Renal cortex interstitium (tissue), 15 donors: ENCODE measurements at places on chromosomes 12 and 14. TPM values are rescaled to one million over a fixed set of nuclear protein-coding genes. Genes with fewer than 3 reads are reported as not detected.
A peak's percentile ranks its signal among the peaks of the same experiment; 100 is the strongest.

Gene HCAR3
- polyA plus RNA-seq: 0.26 TPM

Gene SLC7A7
- polyA plus RNA-seq: 125 TPM

Gene TEX22
- 3.9 TPM for polyA plus RNA-seq

Gene HOTAIR
- polyA plus RNA-seq: 3.0 TPM

Gene ASCL1
- 0.22 TPM for polyA plus RNA-seq

Gene TSPAN11
- 5.5 TPM for polyA plus RNA-seq

Gene NAV3
- 8.9 TPM for polyA plus RNA-seq

Gene SLCO1A2
- 0.33 TPM for polyA plus RNA-seq

Gene TAS2R20
- 4.0 TPM for polyA plus RNA-seq

GRCh38 chr12:122894193-122895121 lies 1.5 kb downstream of the VPS37B start:
- no peak for DNase-seq

DNA sequence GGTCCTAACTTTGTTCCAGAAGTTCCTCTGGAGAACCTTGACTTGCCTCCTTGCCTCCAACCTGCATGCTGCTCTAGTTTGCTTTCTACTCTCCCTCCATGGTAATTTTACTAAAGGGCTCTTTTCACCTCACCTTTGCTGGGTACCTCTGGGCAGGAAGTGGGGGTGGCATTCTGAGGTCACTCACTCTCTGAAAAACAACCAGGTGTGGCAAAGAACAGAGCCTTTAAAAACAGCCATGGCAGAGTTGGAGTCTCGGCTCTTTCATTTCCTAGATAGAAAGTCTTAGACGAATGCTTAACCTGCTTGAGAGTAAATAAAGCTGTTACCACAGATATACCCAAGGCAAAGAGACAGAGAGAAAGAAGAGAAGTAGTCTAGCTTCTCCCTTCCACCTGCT lies 827.9 kb downstream of the BCL11B start:
- no peak for DNase-seq

- DNase-seq: no peak
These were observed 236.1 kb downstream of the CEP128 start for GRCh38 chr14:80705241-80705980.

DNA sequence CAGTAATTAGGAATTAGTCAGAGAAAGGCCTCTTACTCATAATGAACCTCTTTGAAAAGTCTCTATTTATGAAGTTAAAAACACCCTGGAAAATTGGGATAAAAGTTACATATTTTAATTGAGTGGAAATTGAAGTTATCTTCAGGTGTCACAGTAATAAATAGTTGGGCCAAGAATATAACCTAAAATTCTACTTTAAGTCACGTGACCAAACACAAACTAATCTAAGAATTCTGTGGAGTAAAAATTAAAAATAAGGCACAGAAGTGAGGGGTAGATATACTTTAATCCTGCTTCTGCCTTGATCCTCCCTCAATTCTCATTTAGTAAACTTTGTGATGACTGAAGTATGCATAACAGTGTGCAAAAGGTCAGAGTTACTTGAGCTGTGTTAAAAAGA lies 226.4 kb downstream of the NAV3 start:
- no peak for DNase-seq

GRCh38 chr12:98594050-98594835 lies 757 bp downstream of the SLC25A3 start:
- no peak for DNase-seq

- DNase-seq: no peak
These were observed 40.6 kb upstream of the LRTM2 start for GRCh38 chr12:1779783-1780182.

GRCh38 chr12:59388694-59389093 lies 207.1 kb upstream of the SLC16A7 start:
- DNase-seq: no peak

DNA sequence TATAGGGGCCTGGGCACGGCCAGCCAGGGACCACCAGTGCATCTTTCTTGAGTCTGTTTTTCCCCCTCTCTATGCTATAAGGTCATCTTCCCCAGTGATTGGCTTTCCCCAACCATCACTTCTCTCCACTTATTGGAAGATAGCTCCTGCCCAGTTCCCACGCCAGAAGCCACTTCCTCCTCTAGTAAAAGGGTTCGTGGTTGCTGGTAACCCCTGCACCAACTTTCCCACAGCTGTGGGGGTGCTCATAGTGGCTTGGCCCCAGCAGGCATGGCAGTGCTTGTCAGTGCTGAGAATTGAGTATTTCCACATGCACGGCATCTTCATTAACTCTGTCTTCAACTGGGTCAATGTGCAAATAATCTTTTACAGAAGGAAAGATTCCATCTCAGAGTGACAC lies 215.4 kb downstream of the FOXN3 start:
- no peak for DNase-seq

- DNase-seq: no peak
These were observed 14.6 kb upstream of the EEA1 start for GRCh38 chr12:92943482-92944250.

- peak; percentile 50 for DNase-seq
These were observed 170.6 kb downstream of the OTOGL start for GRCh38 chr12:80269803-80270552.

GRCh38 chr14:79186523-79186922 lies 1016.4 kb downstream of the NRXN3 start:
- no peak for DNase-seq

- no peak for DNase-seq
These were observed 29.4 kb upstream of the MYF6 start for GRCh38 chr12:80677994-80678393.

DNA sequence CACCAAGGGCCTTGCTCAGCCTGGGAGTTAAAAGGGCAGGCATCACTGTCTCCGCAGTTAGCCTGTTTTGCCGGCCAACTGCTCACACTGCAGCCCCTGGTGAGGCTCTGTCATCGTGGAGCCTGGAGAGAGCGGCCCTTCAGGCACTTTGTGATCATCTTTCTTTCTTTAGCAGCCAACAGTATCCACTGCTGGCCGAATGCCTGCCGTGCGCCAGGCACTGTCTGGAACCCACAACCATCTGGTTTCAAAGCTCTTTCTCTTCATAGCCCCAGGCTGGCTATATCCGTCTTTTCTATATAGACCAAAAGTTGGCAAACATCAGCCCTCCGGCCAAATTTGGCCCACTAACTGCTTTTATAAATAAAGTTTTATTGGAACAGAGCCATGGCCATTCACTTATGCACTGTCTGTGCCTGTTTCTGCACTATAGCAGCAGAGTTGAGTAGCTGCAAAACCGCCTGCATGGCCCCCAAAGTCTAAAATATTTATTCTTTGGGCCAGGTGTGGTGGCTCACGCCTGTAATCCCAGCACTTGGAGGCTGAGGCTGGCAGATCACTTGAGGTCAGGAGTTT lies 29.5 kb downstream of the SLC8B1 start:
- no peak for DNase-seq

DNA sequence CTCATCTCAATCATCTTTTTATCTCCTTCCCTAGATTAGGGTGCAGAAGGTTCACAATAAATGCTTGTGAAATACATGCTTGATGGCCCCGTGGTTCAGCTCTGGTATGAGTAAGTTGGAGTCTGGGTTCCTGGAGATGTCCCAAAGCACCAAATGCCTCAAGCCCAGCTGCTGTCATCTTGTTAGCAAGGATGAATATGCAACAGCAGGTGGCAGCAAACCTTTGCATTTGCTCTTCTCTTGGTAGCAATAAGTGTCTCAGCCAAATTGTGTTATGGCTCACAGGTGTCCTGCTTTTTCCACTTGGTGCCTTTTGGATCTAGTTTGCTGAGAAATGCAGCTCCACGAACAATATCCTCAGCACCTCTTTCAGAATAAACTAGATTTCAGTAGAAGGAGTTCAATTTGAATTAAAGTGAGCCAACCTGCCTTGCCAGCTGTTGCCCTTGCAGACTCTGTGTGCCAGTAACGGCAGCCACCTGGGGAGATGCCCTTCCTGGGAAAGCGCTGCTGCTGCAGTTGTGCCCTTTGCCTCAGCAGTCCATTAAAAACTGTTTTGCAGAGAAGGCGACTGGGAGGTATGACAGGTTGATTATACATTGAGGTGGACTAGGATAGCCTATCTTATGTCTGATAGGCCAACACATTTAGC lies 417.3 kb downstream of the SNAPC1 start:
- peak; percentile 50 for DNase-seq

DNA sequence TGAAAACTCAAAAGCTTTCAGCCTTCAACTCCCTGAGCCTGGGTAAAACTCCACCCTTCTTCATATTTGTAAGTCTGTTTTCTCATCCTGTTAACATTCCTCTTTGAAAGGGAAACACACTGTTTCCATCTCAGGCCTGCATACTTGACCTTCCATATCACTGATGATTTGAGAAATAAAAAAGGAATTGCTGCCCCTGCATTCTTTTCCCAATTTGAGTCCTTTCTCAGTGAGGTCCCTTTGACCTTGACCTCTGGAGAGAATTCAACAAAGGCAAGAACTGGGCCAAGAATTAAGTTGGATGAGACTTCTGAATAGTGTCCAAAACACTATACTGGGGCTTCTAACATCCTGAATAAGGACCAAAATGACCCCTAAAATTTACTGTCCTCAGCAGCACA lies 108.0 kb downstream of the AEBP2 start:
- peak; percentile 62 for DNase-seq
